Fibroblast of the conjunctiva (primary cell): ENCODE measurements at places on chromosomes 7 and 10.
A peak's percentile ranks its signal among the peaks of the same experiment; 100 is the strongest.

DNA sequence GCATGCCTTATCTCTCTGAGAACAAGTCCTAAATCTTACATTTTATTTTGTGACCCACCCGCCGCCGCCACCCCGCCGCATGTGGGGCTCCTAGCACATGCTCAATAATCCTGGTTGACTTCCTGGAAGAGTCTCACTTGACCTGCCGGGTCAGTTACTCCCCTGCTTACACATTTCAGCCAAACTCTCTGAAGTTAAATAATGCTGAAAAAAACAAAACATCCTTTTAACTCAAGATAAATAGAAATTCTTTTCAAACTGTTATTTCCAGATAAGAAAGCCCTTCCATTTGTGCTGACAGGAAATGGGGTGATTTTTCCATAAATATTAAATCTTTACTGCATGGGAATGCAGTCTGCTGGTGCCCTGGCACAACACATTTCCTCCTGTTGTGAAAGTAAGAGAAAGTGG is 123.5 kb downstream of the ABLIM1 start:
- DNase-seq: no peak

DNA sequence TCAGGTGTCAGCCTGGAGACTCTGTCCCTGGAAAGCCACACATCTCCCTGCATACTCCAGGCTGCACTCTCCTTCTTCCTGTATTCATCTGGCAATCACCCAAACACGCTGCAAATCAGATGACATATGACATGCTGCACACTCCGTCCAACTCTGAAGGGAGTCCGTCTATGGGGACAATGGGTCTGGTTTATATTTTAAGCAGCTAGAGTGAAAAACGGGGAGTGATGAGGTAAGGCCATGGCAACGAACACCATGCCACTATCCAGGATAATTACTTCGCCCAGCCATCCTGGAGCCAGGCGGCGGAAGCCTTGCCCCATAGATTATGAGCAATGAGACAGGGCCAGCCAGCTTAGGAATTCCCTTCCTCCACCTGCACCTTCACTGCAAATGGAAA is 140.1 kb downstream of the PLXNA4 start:
- no peak for DNase-seq

- no peak for DNase-seq
These were observed 108.1 kb downstream of the BMPER start for GRCh38 chr7:34013421-34013820.

DNA sequence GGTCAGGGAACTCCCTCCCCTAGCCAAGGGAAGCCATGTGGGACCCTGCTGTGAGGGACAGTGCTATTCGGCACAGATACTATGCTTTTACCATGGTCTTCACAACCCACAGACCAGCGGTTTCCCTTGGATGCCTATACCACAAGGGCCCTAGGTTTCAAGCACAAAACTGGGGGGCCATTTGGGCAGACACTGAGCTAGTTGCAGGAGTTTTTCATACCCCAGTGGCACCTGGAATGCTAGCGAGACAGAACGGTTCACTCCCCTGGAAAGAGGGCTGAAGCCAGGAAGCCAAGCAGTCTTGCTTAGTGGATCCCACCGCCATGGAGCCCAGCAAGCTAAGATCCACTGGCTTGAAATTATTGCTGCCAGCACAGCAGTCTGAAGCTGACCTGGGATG is 156.8 kb downstream of the THSD7A start:
- no peak for DNase-seq

DNA sequence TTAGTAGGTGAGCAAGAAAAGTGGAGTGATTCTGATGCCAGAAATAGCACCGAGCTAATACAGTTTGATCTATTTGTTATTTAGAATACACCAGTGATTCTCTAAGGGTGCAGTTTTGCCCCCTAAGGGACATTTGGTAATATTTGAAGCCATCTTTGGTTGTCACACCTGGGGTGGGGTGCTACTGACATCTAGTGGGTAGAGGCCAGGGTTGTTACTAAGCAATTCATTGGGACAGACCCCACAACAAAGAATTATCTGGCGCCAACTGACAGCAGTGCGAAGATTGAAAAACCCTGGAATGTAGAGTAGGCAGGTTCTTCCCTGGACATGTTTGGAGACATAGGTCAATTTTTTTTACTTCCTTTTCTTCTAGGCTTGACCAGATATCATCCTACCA is 14.6 kb downstream of the PALS2 start:
- no peak for DNase-seq

GRCh38 chr7:30301751-30302150 is 17.4 kb downstream of the ZNRF2 start:
- DNase-seq: no peak

DNA sequence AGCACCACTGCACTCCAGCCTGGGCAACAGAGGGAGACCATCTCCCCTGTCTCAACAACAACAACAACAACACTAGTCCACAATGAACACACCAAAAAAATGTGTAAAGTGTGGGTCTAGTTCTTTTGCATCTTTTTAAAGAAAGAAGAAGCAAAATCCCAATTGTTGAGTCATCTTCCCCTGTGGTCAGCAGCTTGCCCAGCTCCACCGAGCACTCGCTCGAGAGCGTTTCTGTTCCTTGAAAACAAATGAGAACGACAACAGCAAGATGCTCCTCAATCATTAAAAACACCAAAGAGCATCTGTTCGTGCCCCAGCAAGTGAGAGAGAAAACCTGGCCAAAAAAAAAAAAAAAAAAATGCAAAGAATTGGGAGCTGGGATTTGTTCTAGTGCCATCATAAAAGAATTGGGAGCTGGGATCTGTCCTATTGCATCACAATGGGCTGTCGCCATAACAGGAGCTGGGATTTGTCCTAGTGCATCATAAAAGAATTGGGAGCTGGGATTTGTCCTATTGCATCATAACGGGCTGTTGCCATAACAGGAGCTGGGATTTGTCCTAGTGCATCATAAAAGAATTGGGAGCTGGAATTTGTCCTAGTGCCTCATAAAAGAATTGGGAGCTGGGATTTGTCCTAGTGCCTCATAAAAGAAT is 118.1 kb downstream of the PTPRN2 start:
- DNase-seq: no peak

DNA sequence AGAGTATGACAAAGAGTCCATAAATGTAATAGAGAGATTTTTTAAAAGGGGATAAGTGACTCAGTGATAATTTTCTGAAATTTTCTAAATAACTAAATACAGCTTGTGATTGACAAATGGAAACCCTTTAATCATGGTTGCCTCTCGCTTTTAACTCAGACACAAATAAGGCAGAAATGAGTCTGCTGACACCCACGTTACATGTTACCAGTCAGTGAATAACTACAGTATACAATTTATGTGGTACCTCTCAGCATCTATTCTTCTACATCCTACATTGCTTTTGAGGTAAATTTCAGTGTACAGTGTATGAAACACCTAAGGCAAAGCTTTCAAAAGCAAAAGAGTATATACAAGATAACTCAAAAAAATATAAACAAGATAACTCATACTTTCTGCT is 4.2 kb downstream of the NSUN6 start:
- DNase-seq: no peak

- no peak for DNase-seq
These were observed 653.8 kb downstream of the LRMDA start for GRCh38 chr10:76085002-76085816.

DNA sequence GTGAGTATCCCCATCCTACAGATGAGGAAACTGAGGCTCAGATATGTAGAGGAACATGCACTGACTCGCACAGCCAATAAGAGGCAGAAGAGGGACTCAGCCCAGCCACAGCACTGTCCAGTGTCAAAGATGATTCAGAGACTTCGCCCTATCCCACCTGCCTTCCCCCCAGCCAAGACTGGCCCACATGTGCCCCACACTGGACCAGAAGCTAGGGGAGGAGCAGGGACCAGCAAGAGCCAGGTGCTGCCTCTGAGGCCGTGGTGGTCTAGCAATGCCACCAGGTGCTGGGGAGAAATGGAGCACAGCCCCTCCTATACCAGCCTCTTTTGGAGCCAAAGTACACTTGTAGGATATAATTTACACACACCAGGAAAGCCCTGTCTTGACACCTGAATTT is 22.3 kb downstream of the GRID1 start:
- no peak for DNase-seq

- DNase-seq: no peak
These were observed 72.8 kb upstream of the HABP2 start for GRCh38 chr10:113480081-113480360.

GRCh38 chr10:35340975-35341374 is 4.7 kb downstream of the CCNY start:
- DNase-seq: no peak

- DNase-seq: peak; percentile 9
These were observed 127.9 kb upstream of the NRBF2 start for GRCh38 chr10:63005246-63005645.

DNA sequence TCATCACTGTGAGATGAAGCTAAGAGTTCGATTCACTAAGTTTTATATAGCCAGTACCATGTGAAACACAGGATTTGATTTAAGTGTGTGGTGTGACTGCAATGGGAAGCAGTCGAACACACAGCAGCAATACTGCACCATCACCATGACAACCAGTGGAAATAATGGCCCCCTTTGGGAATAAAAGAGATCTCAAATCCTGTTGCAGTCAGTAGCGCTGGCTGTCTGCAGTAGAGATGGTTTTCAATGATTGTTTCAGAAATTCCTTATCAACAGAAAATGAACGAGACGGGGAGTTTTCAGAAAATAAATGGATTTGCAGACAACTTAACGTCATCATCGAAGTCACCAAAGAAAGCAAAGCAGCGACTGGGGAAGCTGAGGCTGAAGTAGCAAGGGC is 91.0 kb downstream of the PTPRE start:
- no peak for DNase-seq

DNA sequence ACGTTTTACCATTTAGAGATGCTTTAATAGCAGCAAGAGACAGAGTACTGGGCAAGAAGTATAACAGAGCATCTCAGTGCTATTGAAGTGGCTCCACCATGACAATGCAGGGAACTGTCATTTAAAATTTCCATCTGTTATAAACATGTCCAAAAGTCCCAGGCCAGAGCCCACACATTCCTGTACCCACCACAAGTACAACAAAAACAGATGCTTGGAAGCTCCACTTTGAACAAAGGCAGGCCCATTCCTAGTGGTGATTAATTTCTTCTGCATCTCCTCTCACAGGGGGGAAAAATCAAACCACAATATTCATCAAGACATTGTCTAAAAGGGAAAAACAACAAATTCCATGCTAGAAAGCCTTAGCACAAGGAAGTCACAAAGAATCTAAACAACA is 627.9 kb downstream of the PARD3 start:
- DNase-seq: peak; percentile 33

- DNase-seq: no peak
These were observed 5.5 kb upstream of the LAMB4 start for GRCh38 chr7:108135446-108136190.

- DNase-seq: no peak
These were observed 19.8 kb downstream of the OR2F1 start for GRCh38 chr7:143974459-143974858.

DNA sequence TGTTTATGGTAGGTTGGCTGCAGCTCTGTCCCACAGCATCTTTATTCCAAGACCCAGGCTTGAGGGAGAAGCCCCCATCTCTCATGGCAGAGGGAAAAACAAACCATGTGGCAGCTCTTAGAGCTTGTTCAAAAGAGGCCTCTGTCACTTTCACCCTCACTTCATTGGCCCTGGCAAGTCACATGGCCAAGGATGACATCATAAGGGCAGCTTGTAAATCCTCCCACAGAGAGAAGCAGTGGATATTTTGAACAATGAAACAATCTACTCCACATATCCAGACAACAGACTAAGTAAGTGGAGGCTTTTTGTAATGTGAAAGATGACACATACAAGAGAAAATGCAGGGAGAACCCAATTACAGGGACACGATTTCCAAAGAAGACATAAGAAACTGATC is 108.1 kb downstream of the GRID1 start:
- no peak for DNase-seq

DNA sequence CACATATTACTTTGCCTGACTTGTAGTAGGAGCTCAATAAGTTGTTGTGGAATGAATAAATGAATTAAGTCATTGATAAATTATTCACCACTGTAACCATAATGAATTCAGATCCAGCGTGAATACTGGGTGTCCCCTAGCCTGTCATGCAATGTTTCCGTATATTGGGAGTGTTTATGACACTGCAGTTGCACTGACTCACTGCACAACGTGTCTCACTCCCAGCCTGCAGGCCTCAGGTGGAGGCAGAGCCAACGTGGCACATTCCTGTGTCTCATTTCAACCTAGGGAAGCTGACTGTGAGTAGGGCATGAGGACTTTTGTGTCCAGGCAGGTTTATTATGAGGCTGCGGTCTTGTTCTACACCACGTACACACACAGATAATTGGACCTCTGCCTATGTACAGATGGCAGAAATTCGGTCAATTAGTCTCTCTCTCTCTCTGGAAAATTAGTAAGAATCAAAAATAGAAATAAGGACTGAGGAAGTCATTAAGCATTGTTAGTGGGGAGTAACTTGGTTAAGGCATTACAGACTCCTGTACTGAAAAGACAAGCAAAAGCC is 299.1 kb upstream of the IGFBP3 start:
- DNase-seq: no peak

- DNase-seq: no peak
These were observed 34.0 kb upstream of the EBLN1 start for GRCh38 chr10:22251751-22252223.

GRCh38 chr7:84455788-84456187 is 261.2 kb upstream of the SEMA3A start:
- peak; percentile 21 for DNase-seq

- DNase-seq: no peak
These were observed 377.6 kb downstream of the PHTF2 start for GRCh38 chr7:78176171-78176570.

DNA sequence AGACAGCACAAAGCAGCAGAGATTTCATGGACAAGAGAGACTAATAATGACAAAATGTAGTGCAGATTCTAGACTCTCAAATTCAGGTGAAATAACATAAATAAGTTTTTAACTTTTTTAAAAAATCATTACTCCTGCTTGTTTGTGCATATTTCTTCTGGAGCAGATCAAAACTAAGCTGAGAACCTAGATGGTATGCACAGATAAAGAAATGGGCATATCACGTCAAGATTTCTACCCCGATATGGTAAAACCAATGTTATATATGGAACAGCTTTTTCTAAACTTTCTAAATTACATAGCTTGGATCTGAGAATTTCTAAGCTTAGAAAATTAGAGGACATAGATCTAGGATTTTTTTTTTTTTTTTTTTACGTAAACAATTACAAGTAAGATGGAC is 18.2 kb downstream of the TWIST1 start:
- DNase-seq: no peak

DNA sequence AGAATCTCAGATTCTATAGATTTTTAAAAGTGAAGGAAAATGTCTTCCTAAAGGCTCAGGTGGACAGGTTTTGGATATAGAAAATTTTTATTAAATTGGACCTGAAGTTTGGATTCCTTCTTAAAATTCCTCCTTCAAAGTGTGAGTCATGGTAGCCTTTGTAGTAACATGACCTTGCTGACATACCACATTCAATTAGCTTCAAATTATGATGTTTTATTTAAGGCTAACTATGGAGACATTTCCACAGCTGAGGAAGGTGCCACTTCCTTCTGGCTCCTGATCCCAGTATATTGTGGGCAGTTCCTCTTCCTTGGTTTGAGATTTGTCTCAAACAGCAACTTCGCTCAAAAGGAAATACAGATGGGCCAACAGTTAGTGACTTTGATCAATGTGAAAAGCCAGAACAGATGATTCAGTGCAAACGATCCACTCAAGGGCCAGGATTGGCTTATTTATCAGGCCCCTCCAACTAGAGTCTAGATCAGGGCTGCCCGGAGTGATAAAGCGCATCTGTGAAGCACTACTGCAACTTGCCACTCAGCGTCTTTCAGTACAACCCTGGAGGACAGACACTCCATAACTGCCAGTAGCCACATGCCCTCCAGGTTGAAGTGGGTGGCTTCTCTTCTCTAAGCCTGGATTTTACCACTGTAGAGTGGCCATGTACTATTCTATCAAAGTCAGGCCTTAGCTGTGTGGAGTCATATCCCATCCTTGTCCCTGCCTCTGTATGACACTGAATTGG is 573.5 kb downstream of the KIF20B start:
- no peak for DNase-seq
